HEK293T (cell line): ENCODE measurements at places on chromosomes 6 and 20.

- no peak for DNase-seq
Observed at GRCh38 chr20:17688965-17689364, 6.9 kb upstream of the RRBP1 start.

- DNase-seq = no peak
Observed at GRCh38 chr6:149950423-149950822, 8.6 kb downstream of the ULBP2 start.

- DNase-seq = no peak
Observed at GRCh38 chr6:109255946-109256640, 126.2 kb downstream of the CD164 start.

- no peak for DNase-seq
Observed at GRCh38 chr6:138600726-138601125, 101.4 kb upstream of the NHSL1 start.

DNA sequence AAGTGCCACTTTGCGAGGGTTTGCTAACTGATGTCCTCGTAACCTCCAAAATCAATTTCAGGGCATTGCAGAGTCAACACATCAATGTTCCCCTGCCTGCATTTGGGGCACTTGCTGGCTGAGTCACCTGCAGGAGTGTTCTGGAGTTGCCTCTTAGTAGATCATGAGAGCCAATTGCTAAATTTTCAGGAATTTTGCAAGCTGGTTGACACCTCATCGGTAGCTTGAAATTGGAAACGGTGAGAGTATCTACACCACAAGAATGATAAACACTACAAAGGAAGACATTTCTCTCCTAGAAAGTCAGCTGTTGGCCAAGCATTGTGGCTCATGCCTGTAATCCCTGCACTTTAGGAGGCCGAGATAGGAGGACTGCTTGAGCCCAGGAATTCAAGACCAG, 10.8 kb upstream of the BFSP1 start:
- no peak for DNase-seq

GRCh38 chr6:101716810-101717209, 323.3 kb downstream of the GRIK2 start:
- no peak for DNase-seq

- DNase-seq = no peak
Observed at GRCh38 chr6:114718186-114718585, 375.4 kb upstream of the HS3ST5 start.

DNA sequence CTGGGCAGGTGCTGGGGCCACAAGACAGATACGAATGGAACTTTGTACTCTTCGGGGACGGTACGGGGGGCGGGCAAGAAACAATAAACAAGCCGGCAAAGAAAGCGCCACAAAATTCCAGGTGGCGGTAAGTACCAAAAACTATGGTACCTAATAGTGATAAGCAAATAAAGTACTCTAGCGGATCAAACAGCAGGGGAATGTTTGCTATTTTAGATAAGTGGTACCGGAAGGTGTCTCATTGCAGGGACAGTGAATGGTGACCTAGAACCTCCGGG, 15.1 kb upstream of the RIPK1 start:
- no peak for DNase-seq

- no peak for DNase-seq
Observed at GRCh38 chr6:156735751-156736150, 41.4 kb upstream of the ARID1B start.

GRCh38 chr6:32222333-32223230, 1.3 kb downstream of the NOTCH4 start:
- no peak for DNase-seq

- DNase-seq = no peak
Observed at GRCh38 chr20:23970049-23970448, 18.5 kb downstream of the GGTLC1 start.

DNA sequence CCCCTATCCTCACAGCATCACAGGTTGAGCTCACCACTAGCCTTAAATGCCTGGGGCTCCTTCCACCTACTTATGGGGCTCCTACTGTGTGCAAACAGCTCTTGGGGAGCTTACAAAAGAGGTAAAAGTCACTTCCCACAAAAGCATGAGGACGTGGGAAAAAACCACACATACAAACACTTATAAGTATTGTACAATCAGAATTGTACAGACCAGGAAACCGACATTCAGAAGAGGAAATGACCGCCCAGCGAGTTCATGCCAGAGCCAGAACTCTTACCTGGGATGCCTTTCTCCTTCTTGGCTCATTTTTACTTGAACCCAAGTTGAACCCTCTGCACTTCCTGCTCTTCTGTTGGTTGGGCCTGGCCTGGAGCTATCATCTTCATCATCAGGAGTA, 6.3 kb upstream of the PPP1R16B start:
- DNase-seq = no peak

GRCh38 chr6:152129691-152130151, 322.2 kb downstream of the ESR1 start:
- DNase-seq = no peak

DNA sequence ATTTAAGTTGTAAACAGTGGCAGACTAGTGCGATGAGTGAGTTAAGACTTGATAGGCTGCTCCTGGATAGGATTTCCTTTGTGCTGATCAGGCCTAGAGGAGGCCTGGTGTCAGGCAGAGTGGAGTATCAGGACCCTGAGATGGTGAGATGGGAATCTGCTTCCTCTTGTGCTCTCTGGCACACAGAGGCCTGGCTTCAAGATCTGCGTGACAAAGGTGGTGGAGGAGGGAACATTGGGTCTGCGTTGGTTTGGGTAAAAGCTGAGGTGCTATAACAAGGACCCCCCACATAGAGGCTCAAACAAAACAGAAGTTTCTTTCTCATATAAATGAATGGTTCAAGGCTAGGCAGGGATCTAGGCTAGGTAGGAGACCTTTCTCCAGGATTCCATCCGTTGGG, 20.3 kb downstream of the SCAND1 start:
- DNase-seq = no peak

DNA sequence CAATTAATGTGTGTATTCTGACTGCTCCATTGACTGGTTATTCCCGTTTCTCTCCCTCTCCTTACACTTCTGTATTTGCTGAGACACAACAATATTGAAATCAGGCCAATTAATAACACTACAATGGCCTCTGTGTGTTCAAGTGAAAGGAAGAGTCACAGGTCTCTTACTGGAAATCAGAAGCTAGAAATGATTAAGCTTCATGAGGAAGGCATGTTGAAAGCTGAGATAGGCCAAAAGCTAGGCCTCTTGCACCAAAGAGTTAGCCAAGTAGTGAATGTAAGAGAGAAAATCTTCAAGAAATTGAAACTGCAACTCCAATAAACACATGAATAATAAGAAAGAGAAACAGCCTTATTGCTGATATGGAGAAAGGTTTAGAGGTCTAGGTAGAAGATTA, 489.5 kb upstream of the CITED2 start:
- no peak for DNase-seq
